ENCODE measurements at places on chromosomes 3 and 15.
A peak's percentile ranks its signal among the peaks of the same experiment; 100 is the strongest.

DNA sequence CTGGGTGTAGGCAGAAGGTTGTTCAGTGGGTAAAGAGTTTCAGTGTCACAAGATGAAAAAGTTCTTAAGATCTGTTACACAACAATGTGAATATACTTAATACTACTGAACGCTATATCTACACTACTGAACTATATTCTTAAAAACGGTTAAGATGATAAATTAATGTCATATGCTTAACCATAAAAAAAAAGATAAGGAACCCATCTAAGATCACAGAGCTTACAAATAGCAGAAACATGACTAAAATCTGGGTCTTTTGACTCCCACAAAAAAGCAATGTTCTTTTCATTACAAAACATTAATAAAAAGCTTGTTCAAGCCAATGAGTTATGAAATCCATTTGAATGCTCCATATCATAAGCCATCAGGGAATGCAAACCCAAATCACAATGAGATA, 34.4 kb downstream of the UBR1 start:
- DNase-seq, result no peak

DNA sequence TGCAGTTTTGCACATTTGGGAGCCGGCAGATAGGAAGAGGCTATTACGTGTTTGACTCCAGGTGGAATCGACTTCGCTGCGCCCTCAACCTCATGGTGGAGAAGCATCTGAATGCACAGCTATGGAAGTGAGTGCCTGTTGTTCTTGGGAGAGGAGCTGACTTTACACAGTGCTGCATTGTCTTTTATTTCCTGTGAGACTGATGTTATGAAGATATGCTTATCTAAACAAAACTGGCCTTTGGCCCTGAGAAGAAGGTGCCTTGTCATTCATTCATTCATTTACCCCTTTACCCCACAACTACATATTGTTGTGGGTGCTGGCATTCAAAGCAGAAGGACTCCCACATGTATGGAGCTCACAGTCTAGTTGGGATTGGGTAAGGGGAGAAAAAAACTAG, 32.6 kb downstream of the PSMD6 start:
- DNase-seq, result no peak

DNA sequence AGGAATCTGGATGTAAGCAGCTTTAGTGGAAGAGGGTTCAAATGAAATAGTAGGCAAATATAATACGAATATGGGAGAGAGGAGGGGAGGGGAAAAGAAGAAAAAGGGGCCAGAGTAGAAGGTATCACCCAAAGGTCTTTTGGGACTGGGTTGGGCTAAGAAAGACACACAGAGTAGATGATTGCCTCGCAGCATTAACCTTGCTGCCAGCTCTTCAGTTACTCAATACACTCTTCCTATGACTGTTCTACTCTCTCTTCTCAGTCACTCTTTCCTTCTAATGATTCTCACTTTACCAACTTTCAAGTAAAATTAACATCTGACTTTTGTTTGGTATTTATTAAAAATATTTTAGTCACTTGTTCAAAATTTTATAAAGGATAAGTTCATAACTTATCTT, 52.8 kb downstream of the CLASP2 start:
- DNase-seq, result no peak

- DNase-seq, result no peak
Measured at GRCh38 chr15:43538091-43538490, 20.7 kb downstream of the MAP1A start.

GRCh38 chr15:33524274-33524673, 213.5 kb downstream of the RYR3 start:
- DNase-seq, result no peak

DNA sequence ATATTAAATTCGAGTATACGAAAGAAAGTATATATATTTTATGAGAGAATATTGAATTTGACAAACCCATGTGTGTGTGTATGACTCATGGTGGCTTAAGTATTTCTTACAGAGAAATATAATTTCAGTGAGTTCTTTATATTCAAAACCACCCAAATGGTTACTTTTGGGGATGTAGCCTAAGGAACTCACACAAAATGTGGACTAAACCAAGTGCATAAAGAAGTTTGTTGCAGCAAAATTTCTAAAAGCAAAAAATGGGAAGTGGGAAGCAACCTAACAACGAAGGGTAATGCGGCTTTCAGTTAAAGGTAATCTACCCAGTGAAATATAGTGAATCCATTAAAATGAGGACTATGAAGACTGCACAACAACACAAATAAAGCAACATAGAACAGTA, 277.1 kb downstream of the EDEM1 start:
- DNase-seq, result no peak

DNA sequence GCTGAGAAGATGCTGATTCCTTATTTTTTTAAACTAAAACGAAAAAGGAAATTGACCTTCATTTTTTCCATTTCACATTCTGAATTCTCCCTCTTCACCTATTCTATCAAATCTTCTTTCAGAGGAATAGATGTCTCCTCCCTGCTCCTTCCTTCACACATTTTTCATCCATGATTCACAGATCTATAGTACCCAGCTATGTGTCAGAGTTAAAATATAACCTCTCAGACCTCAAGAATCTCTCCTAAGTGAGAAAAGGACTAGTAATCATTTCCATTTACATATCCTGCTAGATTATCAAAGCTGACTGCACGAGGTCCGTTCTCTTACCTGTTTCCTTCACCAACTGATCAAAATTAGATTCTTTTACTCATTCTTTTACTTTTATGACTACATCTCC, 1297.6 kb upstream of the ALCAM start:
- DNase-seq, result no peak

DNA sequence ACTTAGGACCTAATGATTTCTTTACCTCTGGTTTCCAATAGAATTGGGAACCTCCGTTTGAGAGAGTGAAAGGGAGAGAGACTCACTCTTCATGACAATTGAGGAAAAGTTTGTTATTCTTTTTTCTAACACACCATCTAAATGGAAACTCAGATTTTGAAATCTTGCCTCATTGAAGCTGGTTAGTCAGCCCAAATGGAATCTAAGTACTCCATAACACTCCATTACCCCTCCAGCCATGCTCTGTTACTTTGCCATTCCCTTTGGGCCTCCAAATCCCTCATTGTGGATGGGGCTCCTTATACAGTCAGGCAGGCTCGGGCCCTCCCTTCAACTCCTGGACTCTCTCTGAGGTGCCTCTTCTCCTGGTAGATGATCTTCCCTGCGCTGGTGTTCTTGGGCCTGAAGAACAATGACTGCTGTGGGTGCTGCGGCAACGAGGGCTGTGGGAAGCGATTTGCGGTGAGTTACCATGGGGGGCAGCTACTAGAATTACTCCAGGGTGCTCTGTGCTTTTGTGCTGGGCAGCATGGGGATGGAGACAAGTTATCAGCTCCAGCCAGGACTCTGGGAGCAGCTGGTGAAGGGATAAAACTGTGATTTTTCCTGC, 1.1 kb downstream of the TM4SF4 start:
- DNase-seq, result no peak

GRCh38 chr3:177703788-177704187, 506.5 kb upstream of the TBL1XR1 start:
- DNase-seq, result no peak

GRCh38 chr3:55170444-55170843, 242.6 kb upstream of the LRTM1 start:
- no peak for DNase-seq

DNA sequence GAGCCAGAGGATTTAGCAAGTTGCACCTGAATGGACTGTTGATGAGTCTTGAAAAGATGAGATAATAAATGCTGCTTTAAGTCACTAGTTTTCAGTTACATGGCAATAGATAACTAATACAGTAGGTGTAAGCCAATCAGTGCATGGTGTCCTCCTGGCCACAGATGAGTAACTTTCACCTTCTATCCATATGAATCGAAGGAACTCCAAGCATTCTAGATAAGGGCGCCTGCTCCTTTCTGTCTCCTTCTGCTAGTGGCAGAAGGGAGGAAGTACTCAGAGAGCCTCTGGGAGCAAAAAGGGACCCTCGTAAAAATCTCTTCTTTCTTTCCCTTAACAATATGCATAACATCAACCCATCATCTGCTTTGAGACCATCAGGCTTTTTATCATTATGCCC, 37.3 kb downstream of the TM6SF1 start:
- DNase-seq, result no peak

- DNase-seq, result no peak
Measured at GRCh38 chr3:55718521-55718921, 231.4 kb upstream of the WNT5A start.

- DNase-seq, result no peak
Measured at GRCh38 chr3:105427332-105427731, 60.6 kb downstream of the ALCAM start.

- DNase-seq, result no peak
Measured at GRCh38 chr15:26729581-26729980, 43.3 kb downstream of the GABRB3 start.

- no peak for DNase-seq
Measured at GRCh38 chr15:50758712-50759205, 6.7 kb downstream of the SPPL2A start.

GRCh38 chr3:195159814-195160165, 111.2 kb downstream of the XXYLT1 start:
- DNase-seq, result no peak

- DNase-seq, result no peak
Measured at GRCh38 chr15:80643431-80643951, 51.6 kb upstream of the ABHD17C start.

DNA sequence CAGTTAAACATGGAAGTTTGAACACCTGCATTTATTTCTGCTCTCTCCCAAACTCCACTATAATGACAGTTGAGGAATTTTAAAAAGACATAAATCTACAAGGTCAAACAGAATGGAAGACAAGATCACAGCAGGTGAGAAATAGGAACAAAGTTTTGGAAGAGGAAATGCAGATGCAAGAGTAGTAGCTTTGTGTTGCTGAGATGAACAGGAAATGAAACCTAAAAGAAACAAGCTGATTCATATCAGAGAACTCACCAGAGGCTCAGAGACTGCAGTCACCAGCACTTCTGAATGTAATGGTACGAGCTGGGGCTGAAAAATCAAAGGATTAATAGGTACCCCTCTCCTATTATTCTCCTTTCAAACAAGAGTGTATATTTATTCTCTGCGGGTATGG, 459.9 kb downstream of the RAP2B start:
- DNase-seq, result no peak

DNA sequence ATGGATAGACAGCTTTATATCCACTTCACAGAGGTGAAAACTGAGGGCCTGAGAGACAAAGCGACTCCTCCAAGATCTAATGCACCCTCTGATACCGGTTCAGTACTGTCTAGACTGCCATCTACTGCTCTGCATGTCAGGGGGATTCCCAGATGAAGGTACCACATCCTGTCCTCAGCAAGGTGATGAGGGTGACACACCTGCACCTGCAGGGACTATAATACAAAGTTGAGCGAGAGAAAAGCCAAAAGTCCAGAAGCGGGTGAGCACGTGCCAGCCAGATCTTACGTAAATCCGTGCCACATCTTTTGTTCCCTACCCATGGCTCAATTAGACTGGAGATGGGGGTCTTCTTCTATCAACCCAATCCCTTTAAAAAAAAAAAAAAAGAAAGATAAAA, 32.4 kb upstream of the HES1 start:
- DNase-seq, result no peak

DNA sequence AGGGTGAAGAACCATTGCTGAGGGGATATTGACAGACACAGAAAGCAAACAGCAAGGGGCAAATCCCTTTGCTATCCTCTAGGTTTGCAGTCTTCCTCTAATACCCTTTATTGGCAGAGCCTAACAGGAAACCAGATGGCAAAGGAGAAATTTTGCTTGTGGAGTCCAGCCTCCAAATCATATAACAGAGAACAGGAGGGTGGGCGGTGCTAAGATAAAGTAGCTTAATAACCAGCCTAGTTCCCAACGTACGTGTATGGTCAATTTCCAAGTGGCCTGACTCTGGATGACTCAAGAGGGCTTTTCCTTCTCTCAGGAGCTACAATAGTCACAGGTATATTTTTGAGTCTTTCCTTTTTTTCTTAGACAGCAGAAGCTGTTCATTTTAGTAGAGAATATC, 404.5 kb downstream of the PDCD6IP start:
- DNase-seq, result no peak

DNA sequence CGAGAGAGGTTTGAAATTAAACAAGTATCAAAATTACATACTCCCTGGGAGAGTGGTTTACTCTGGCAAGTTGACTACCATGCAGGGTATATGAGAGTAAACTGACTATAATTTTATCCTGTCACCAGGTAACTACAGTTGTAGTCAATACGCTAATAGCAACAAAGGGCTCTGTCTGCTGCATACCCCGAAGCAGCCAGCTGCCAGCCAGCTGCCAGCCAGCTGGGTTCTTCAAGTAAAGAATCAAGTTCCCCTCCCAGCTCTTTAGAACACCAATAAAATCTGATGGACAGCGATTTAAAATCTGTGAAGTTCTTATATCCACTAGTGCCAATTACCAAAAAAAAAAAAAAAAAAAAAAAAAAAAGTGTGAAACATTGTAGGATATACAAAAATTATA, 417.7 kb upstream of the CFAP20DC start:
- DNase-seq, result peak; percentile 7

DNA sequence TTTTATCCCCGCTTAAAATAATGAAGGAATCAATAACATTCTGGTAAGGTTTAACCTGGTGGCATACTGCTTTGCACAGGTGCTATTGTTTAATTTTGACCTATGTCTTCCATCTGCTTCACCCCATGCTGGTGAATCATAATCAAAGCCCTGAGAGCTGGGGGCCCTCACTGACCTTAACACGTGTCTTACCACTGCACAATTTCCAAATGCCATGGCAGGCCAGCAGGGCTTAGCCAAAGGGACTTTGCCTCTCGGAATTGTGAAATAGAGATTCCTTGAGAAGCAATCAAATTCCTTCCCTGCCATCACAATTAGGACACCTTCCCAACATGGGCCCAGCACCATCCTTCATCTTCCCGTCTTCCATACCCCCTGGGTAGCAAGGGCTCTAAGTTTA, 242.6 kb upstream of the THBS1 start:
- DNase-seq, result no peak

DNA sequence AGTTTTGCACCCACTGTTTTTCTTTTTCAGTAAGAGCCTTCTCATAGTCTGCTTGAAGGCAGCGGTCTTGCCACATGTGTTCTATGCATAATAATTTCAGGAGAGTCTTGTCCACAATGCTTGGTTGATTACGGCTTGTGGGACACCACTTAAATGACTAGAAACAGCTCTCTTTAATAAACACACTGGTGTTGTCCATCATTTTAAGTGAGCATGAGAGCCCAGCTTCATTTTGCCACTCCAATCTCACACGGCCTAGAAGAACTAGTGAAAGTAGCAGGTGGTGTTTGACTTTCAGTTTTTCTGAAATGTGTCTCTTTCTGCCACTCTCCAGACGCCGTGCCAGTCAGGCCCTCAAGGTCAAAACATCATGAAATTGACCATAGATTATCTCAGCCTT, 292.1 kb downstream of the LPP start:
- DNase-seq, result no peak

DNA sequence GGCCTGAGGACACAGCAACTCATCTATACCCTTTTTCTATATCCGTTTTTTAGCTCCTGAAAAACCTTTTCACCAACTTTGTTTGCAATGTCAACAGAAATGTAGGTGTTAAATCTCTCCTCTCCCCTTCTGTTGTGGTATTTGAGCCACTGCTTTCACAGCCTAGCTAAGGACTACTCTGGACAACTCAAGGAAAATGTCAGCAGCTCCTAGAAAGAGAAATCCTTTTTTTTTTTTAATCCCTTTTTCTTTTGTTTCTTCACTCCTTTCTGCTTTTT, 176.6 kb downstream of the KLHL25 start:
- DNase-seq, result no peak

- no peak for DNase-seq
Measured at GRCh38 chr15:58474741-58475323, 43.0 kb downstream of the LIPC start.

GRCh38 chr3:13142552-13143380, 69.5 kb upstream of the IQSEC1 start:
- no peak for DNase-seq
